ENCODE measurements at places on chromosomes 5 and 9.
A peak's percentile ranks its signal among the peaks of the same experiment; 100 is the strongest.

DNA sequence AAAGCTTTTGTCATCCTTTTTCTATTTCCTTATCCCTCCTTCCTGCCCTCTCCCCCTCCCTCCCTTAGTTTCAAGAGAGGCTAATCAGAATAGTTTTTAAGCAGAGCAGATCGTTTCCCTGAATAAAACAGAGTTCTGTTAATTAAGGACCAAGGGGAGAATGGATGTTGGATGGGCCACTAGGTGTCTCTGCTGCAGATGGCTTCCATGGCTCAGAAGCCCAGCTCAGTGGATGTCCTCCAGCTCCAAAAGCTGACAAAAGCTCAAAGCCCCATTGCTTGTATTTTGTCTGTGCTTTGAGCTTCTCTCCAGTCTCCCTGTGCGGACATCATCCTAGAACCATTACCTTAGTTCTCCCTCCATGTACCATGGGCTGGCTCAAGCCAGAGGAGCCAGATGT, 21.0 kb upstream of the NPR3 start:
- no peak for DNase-seq

DNA sequence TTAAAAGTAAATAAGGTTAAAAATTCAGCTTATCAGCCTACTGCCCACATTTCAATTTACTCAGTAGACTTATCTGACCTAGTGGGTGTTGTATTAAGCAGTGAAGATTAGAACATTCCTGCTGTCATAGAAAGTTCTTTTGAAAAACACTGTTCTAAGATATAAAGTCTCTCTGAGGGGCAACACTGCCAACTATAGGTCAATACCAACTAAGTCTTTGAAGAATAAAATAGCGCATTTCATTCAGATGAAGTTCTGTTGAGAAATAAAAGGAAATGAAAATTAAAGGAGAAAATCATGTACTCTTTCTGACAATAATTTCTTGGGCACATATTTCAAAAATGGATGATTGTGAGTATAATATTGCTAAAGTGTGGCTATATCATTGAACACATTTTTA, 86.8 kb downstream of the PTPRD start:
- no peak for DNase-seq

- DNase-seq: no peak
These were observed 215.5 kb upstream of the RORB start for GRCh38 chr9:74281674-74282073.

GRCh38 chr5:133980652-133981051, 12.2 kb upstream of the C5orf15 start:
- DNase-seq: no peak

GRCh38 chr5:177982072-177982727, 13.8 kb downstream of the PROP1 start:
- DNase-seq: no peak

GRCh38 chr5:45336464-45336863, 359.7 kb downstream of the HCN1 start:
- no peak for DNase-seq

DNA sequence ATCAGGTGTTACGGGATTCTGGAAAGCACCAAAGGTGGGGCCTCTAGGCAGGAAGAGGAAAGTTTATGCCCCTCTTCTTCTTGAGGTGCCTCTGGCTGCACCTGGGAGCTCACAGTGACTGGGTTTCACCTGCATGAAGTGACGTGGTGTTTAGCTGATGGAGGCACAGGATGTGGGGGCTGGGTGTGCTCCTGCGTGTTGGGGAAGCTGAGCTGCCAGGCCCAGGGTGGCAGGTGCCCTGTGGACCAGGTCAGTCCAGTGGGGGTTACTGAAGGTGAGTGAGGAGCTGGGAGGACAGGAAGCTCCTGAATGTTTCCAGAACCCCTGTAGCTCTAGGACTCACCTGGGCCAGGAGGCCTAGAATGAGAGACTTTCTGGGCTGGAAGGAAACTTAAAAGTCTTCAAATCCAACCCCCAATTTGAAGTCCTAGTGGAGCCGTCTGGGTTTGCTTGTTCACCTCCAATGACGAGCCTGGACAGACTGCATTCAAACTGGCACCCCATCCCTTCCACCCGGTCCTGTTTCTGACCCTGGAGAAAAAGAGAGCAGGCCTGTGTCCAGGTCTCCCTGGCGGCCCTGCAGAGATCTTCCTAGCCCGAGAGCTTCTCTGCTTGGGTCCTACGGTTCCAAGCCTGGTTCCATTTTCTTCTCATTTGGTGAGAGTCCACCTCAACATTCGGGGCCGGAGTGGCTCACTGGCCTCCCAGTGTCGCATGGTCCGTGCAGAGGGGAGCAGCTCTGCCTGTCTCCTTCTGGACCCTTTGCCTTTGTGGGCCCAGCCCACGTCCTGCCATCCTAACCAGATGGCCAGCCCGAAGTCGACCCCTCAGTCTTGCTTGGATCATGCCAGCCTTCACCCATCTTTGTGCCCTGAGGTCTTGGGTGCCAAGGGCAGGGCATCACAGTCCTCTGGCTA, 22.3 kb downstream of the TRAF1 start:
- DNase-seq: no peak

DNA sequence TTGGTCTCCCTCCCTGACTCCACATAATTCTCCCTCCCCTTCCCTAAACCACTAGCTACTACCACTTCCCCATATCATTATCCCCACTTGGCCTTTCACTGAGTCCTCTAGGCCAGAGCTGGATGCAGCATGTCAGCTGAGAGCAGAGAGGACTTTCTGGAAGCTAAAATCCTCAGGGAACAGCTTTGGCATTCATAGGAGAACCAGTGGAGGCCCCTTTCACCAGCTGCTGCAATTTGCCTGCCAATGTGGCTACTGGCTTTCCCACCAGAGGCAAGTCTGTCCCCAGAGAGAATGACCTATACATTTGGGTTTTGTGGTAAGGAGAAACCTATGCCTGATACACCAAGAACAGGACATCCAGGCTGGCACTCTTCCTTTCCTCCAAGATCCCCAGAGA, 14.4 kb downstream of the FAM219A start:
- no peak for DNase-seq

- DNase-seq: no peak
These were observed 84.5 kb downstream of the NRG2 start for GRCh38 chr5:139958432-139959148.

GRCh38 chr5:71938895-71939294, 168.4 kb upstream of the MAP1B start:
- no peak for DNase-seq

DNA sequence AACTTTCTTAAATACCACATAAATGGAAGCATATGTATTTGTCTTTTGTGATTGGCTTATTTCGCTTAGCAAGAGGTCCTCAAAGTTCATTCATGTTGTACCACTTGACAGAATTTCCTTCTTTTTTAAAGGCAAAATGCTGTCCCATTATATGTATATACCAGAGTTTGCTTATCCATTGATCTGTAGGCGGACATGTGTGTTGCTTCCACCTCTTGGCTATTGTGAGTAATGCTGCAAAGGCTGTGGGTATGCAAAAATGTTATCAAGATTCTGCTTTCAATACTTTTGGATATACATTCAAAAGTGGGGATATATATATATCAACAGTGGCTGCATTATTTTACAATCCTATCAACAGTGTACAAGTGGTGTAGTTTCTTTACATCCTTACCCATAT, 271.0 kb downstream of the PRR16 start:
- no peak for DNase-seq

DNA sequence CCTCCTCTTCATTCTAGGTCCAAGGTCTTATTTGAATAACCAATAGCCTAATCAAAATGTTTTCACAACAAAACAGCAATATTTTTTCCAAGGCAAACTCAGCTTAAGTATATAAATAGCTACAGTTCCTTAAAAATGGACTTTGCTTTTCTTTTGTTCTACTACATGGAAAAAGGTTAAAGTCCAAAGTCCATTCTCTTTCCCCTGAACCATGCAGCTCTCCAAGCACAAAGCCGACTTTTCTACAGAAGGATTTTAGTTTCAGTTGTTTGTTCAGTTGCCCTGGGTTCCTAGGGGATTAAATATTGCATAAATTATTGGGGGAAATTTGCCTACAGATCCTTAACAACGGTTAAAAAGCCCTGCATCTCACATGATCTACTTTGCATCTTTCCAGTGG, 677.0 kb upstream of the KLF4 start:
- DNase-seq: no peak

DNA sequence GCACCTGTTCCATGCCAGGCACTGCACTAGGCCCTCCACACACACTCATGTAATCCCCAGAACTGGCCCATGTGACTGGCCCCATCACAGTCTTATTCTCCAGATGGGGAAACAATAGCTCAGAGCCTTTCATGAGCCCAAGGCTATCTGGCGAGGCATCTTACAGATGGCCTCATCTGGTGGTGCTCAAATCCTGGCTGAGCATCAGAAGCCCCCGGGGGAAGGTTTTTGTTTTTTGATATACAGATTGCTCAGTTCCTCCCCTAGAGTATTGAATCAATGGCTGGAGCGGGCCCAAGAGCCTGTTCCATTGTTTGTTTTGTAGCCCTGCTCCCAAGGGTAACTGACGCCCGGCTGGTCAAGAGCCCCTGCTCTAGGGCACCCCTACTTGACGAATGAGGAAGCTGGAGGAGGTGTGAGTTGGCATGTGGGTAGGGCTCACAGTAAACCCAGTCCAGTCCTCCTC, 145.3 kb upstream of the RAPGEF1 start:
- peak; percentile 93 for DNase-seq

DNA sequence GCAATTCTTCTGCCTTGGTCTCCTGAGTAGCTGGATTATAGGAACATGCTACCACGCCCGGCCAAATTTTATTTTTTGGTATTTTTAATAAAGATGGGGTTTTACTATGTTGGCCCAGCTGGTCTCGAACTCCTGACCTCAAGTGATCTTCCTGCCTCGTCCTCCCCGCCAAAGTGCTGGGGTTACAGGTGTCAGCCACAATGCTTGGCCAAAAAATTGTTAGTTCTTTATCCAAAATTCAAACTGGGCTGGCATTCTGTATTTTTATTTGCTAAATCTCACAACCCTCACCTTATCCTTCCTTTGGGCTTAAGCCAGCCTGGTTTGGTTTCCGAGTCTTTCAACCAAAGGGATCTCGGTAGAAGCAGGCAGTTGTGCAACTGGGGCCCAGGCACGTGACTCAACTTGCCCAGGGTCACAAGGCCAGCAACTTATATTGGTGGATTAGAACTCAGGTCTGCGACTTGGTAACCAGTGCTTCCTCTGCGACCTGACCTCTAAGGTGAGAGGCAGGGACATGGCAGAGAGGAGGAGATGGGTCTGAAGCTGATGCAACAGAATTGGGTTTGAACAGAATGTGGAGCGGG, 26.5 kb upstream of the BOD1 start:
- DNase-seq: no peak

GRCh38 chr5:113387844-113388243, 46.9 kb downstream of the TSSK1B start:
- DNase-seq: no peak

GRCh38 chr5:179408611-179409010, 63.4 kb upstream of the ADAMTS2 start:
- no peak for DNase-seq

- DNase-seq: no peak
These were observed 69.9 kb downstream of the LRSAM1 start for GRCh38 chr9:127520941-127521918.

- no peak for DNase-seq
These were observed 114.8 kb upstream of the FCN2 start for GRCh38 chr9:134765785-134766184.

DNA sequence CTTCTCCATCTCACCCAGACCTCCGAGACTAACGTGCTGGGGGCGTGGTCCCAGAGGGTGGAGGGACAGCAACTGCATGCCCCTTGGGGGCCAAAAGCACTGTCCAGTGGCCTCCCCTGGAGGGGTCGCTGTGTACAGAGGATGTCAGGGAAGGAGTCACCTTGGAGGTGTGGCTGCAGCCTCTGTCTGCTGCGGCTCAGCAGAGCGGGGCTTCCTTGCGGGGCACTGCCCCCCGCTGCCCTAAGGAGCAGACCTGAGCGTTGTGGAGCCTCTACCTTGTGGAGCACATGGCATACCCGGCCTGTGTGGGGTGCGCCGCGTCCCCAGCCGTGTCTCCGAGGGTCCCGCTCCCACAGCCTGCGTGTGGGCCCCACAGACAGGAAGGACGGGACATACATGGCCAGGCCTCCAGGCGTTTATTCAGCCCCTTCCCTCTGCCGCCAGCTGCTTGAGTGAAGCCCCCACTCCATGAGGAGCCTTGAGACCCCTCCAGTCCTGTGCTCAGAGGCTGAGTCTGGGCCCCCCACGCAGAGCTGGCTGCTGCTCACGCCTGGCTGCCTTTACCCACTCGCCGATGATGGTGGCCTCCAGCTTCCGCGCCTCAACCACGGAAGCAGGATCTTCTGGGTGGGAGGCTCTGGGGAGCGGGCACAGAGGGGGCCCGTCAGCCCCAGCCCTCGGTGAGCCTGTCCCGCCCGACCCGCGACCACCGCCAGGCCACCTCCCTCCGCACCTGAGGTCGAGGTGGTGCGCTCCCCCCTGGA, 4.2 kb downstream of the DPP7 start:
- no peak for DNase-seq

DNA sequence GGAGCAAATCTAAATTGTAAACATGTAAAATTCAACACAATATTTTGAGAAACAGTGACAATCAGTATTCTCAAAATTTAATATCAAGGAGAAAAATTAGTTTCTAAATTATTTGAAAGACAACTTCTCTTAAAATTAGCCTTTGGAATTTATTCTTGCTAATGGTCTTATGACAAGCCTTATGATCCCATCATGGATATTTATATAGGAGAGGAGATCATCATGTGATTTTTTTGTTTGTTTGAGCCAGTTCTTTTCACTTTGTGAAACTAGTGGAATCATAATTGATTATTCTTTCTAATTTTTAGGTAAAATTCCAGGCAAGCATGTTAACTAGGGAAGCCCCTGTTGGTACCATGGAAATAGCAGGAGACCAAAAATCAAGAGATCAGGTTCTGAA, 24.7 kb downstream of the DMXL1 start:
- DNase-seq: no peak

DNA sequence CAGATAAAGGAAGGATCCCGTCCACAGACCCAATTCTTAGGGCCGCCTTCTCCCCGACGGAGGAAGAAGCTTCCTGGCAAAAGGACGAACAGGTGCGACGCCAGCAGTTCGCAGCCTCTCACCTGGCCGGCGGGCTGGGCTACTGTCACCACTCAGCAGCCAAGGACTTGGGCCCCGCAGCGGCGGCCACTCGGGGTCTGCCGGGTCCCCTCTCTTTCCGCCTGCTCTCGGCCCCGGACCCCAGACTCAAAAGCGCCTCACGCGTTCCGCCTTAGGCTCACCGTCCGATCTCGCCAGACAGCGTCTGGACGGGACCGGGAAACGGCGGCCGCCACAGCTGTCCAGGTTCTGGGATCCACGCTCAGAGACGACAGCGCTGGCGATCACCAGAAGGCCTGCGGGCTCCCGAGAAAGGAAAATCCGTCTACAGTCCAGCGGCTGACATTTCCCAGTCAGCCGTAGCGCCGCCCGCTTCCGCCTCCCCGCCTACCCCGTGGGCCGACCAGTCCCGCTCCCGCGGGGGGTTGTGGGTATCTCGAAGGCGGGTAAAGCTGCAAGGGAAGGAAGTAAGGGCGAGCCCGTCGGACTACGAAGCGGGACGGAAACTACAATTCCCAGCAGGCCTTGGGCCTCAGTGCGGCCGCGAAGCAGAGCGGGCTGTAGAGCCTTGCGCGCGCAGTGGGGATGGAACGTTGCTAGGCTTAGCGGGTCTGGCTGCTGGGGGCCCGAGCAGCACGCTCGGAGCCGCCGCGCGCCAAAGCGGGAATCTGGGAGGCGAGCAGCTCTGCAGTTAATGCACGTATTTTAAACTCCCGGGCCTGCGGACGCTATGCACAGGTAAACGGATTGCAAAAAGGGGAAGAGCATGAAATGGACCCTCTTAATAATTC, at the start of the genes LMBRD2 and SKP2:
TSS of gene LMBRD2 (minus strand) at position 454 of the 890 bp plus-strand sequence. CDS start 8,538 bp downstream, outside the sequence.
TSS of gene SKP2 (plus strand) at position 678 of the 890 bp plus-strand sequence. CDS start at position 830, 152 bp downstream.
- DNase-seq: peak; percentile 99
